ENCODE measurements at places on chromosomes 2 and 18.

GRCh38 chr2:26136451-26136850 is 36.4 kb upstream of the GAREM2 start:
- DNase-seq, result no peak

GRCh38 chr2:108884619-108885018 is 98.0 kb downstream of the CCDC138 start:
- DNase-seq, result no peak

DNA sequence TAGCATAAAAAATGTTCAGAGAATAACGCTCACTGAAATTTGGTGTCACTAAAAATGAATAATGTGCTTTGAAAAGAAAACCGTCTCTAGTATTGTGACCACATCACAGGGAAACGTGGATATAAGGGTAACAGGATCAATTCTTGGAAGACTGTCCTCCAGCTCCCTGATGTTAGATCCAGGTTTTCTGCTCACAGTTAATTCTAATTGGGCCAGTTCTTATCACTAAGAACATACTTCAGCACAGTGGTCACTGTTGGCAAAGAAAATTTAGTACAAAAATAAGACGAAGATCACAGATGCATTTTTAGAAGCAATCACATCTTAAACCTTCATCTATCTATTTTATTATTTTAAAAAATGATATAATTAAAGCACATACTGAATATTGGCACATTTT is 57.0 kb upstream of the CD226 start:
- DNase-seq, result no peak

- DNase-seq, result no peak
Observed at GRCh38 chr2:11774600-11774999, 28.2 kb downstream of the LPIN1 start.

DNA sequence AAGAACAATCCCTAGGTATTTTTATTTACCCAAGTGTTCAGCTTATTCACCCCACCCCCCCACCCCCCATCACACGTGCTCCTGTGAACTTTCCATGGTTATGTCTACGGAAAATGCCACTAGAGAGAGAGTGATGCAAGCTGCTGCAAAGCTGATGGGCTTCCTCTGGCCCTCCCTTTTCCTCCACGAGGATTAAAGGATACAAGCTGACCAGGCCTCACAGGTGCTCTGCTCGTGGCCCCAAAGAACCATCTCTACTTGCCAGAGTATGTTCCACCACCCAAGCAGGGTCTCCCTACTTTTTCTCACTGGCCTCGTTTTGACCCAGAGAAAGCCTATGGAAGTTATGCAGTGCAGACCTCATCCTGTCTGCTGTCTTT is 342.6 kb downstream of the CELF4 start:
- no peak for DNase-seq

- no peak for DNase-seq
Observed at GRCh38 chr2:197969391-197969893, 165.0 kb downstream of the PLCL1 start.

- no peak for DNase-seq
Observed at GRCh38 chr2:71783815-71784214, 330.5 kb downstream of the DYSF start.

- DNase-seq, result no peak
Observed at GRCh38 chr18:2997429-2997828, 15.5 kb downstream of the LPIN2 start.

DNA sequence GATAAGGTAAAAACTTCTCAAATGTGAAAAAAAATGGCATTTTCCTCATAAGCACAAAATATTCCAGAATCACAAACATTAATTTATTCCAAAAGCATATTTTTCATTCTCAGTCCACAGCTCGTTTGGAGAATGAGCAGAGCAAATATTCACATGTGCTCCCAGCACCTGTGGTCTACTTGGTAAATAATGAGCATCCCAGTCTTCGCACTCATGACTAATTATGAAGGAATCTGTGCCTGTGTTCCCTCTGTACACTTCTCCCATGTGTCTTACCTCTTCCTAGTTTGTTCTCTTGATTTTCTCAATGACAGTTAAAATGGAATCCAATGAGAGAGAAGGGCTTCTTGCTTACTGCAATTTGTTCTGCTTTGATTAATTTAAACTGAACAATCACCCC is 671.0 kb upstream of the SOX11 start:
- no peak for DNase-seq

GRCh38 chr2:98468621-98469236 is 24.1 kb downstream of the INPP4A start:
- no peak for DNase-seq

- peak; percentile 32 for DNase-seq
Observed at GRCh38 chr18:45793264-45793965, 32.1 kb upstream of the SIGLEC15 start.

GRCh38 chr2:28327956-28328922 is 64.4 kb upstream of the FOSL2 start:
- DNase-seq, result no peak

DNA sequence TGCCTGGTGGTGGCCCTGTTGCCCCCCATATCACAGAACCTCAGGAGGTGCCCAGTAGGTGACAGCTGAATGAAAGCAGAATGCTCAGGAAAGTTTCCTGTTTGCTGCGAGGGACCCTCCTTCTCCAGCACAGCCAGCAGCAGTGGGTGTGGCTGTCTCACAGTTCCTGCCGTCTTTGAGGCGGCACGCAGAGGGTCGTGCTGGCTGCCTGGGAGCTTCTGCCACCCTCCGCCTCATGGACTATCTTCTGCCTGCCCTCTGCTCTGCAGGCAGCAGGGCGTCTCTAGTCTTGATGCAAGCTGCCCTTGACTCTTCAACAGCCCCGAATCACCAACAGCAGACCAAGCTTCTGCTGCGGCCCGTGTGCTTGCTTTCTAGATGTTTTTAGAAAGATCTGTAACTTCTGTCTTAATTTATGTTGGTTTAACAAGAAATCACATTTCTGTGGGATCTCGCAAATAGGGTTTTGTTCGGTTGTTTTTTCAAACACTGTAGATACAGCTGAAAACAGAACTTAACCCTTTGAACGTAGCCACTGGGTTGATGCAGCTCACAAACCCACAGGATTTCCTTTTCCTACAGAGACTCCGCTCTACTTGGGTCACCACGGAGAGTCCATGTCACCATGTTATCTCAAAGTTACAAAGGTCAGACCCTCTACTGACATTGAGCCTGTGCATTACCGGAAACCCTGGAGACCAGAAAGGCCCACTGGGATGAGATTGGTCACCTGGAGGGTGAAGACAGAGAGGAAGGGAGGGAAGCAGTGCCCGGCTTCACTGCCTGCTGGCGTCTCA is 144.9 kb downstream of the ACOXL start:
- DNase-seq, result no peak

GRCh38 chr2:12131975-12132374 is 385.5 kb downstream of the LPIN1 start:
- DNase-seq, result no peak

DNA sequence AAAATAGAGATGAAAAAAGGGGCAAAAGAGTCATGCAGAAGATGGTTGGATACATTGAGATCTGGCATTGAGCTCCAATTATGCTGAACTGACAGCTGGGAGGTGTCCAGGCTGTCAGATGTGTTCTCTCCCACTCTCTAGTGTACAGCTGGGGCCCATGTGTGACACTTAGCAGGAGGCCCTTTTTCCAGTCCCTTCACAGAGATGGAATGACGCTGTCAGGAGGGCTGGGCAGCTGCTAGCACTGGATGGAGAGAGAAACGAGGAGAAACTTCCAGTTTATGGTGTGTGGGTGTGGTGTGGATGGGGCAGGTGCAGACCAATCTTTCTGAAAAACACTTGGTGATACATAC is 437.7 kb upstream of the HS6ST1 start:
- DNase-seq, result no peak

GRCh38 chr2:180202467-180202951 is 195.4 kb upstream of the CWC22 start:
- no peak for DNase-seq

DNA sequence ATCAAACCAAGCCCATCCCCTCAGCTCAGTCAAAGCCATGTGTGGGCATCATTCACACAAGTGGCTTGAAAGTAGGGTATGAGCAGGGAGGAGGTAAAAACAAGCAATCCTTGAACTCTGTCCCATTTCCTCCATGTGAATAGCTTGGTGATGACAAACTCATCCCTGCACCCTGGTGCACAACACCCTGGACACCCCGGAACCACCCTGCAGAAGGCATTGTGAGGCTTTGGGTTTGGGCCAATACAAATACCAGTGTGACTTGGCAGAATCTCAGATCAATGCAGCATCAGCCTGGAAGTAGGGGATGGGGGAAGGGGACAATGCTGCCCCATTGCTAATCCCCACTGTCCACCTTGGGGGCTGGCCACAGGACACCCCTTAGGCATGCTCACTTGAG is 28.6 kb downstream of the TGFA start:
- no peak for DNase-seq

GRCh38 chr2:234490271-234491091 is 6.4 kb downstream of the ARL4C start:
- no peak for DNase-seq

DNA sequence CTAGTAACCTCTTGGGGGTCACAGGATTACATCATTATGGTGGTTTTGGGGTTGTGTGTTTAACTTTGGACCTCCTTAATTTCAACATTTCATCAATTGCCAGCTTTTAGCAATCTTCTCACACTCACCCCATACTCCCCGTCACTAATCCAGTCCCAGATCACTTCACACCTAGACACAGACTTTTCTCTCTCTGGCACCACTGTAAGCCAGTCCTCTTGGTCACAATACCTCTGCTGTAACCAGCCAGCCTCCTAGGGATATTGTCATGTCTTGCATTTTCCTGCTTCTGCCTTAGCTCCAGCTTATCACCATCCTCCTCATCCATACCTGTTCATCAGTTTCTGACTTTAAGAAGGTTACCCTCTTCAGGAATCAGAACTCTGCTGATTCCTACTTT is 1.6 kb upstream of the STK17B start:
- DNase-seq, result no peak

GRCh38 chr2:99389371-99389770 is 52.2 kb downstream of the EIF5B start:
- DNase-seq, result no peak

DNA sequence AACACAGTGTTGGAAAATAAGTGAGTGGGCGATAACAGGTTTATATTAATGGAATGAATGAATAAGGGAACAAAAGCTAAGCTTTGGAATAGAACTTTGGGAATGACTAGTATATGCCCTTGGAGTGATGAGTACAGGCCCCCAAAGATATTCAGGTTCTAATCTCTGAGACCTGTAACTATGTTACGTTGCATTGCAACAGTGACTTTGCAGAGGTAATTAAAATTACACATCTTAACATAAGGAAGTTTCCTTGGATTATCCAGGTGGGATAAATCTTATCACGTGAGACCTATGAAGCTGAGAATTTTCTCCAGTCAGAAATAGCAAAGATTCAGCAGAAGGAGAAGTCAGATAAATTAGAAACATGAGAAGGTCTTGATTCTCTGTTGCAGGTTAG is 661.5 kb upstream of the LINC00305 start:
- DNase-seq, result no peak

DNA sequence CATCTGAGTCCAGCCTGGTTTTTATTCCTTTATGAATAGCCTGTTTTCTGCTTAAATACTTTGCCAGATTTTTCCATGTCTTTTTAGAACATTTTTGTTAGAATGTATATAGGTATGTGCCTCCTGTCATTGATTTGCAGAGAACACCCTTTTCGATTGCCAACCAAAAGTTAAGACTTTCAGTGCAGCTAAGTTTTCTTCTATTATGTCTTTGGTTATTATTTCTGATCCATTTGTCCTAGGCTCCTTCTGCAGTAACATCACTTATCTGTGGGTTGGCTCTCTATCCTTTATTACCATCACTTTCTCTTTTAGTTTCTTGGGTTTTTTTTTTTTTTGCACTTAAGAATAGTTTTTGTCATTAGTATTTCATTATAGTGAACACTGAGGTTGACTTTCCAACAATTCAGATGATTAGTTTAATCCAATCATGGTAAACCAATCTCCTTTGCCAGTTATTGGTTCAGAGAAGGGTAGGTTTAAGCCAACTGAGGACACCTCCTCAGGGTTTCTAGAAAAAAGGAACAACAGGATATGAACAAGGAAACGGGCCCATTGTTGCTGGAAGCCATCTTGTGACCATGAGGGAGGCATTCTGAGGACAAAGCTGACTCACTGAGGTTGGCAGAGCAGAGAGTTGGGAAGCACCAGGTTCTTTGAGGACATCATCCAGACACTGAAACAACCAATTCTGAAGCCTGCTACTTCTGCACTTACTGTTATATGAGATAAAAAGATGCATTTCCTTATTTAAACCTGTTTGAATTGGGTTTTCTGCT is 37.9 kb upstream of the GBX2 start:
- DNase-seq, result no peak

GRCh38 chr2:23588106-23588505 is 203.1 kb downstream of the KLHL29 start:
- DNase-seq, result no peak

DNA sequence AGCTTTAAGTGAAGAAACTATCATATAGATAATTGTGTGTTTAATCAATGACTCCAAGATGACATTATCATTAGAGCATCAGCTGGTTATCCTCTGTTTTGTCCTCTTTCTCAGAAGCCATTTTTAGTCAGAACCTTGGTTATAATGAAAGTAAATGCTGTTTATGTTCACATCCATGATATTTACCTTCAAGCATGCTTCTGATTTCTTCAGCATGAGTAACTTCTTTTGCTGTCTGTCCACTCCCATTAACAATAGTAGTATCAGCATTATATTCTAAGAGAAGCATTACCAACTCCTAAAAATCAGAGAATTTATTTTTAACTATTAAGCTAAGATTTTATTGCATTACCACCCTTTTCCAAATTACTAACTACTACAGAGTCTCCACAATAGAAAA is 56.3 kb downstream of the OSBPL1A start:
- no peak for DNase-seq

- no peak for DNase-seq
Observed at GRCh38 chr18:79537758-79538157, 141.8 kb upstream of the CTDP1 start.

DNA sequence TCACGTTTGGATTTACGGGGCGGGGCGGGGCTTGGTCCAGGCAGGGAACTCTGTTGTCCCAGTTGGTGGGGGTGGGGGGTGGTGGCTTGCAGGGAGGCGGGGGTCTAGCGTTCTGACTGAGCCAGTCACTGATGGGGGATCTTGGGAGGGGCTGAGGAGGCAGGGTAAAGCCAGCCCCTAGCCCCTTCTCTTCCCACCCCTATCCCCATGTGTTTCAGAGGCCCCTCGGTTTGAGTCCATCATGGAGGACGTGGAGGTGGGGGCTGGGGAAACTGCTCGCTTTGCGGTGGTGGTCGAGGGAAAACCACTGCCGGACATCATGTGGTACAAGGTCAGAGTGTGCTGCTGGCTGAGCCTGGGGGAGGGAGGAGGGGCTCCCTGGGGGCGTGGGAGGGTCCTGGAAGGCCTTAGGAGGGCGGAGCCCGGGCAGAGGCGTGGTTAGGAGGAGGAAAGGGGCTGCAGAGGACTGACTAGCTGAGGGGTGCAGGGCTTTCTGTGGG is 22.0 kb upstream of the GMPPA start:
- DNase-seq, result no peak

DNA sequence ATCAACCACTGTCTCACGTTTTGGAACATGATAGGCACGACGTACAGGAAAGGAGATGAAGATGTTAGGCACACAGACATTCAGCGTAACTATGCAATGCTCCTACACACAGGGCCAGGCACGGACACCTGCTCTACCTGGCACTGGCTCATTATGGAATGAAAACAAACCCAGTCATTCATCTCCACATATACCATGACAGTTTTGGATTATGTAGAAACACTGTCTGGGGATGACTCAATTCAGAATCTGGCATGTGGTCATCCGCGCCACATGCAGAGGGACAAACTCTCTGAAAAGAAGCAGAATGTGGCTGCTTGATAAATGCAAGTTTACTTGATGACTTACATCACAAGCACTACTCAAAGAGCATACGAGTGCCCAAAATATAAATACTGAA is 29.5 kb upstream of the NFU1 start:
- DNase-seq, result no peak
